ENCODE measurements at places on chromosomes 2 and 18. TPM values are rescaled to one million over a fixed set of nuclear protein-coding genes. Genes with fewer than 3 reads are reported as not detected.

DNA sequence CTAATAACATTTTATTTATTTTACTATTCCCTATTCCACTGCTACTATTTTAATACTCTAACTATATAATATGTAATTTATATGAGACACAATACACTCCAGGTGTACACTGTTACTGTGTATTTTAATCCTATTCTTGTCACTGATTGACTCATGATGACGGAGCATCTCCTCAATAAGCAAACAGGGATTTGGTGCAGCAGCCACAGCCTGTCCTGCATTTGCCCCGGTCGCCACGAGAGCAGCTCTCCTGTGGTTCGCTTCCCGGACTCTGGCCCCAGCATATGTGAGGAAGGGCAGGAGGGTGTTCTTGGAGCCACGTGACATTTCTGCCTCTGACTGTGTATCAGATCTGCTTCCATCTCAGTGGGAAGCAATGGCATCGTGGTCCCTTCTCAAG, 74.1 kb upstream of the PXDN start:
- DNase-seq = no peak

- DNase-seq = no peak
Observed at GRCh38 chr2:146161256-146161882, 1641.5 kb upstream of the ZEB2 start.

GRCh38 chr2:40628556-40628955, 176.7 kb upstream of the SLC8A1 start:
- no peak for DNase-seq

GRCh38 chr2:25246001-25246400, 77.6 kb upstream of the POMC start:
- no peak for DNase-seq

DNA sequence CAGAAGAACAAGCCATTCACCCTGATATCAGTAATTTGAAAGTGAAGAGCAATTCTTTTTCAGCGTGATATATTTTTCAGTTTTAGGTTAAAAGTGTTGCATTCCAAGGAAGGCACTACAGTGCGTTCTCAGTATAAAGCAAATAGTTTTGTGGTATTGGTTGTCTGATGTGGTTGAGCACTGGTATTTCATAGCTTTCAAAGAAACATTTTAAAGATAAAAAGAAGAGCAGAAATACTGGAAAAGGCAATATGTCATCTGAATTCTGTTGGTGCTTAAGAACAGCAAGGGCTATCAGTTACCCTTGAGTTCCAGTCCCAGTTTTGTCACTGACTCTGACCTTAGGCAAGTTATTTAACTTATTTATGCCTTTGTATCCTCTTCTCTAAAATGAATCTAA, 191.6 kb downstream of the BABAM2 start:
- DNase-seq = no peak

DNA sequence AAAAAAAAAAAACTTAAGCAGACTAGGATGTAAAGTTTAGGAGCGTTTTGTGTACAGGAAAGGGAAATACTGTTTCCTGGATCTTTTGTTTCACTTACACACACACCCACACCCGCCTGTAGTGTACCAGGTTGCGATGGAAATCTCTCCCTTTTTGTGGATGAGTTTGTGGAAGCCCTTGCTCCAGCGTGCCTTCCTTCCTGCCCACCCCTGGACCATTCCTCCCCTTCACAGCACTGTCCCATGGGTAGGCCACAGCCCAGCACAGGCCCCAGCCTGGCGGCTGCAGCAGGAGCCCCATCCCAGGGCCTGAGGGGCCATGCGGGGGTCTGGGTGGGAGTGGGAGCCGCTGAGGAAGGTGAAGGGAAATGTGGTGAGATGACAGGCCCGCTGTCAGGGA, 15.1 kb downstream of the MALL start:
- no peak for DNase-seq

GRCh38 chr2:240024766-240025165, 376 bp downstream of the NDUFA10 start:
- DNase-seq = peak; percentile 33

DNA sequence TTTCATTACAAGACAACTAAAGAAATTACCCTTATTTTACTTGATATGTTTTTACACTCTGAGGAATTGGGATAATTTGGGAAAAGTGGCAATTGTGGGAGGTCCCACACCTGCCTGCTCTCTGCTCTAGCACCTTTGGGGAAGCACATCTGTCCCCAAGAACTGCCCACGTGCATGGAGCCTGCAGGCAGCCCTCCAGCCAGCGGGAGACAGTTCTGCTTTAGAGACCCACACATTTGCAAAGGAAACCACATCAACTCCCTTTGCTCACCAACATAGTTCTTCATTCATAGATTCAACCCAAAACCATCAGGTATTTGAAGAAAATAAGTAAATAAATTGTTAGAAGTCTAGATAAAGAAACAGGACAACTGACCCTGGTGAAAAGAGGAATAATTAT, 239.9 kb upstream of the ID2 start:
- no peak for DNase-seq

GRCh38 chr2:235504441-235505180, 10.8 kb downstream of the AGAP1 start:
- no peak for DNase-seq

GRCh38 chr2:104849618-104850141, 4.2 kb upstream of the POU3F3 start:
- peak; percentile 67 for DNase-seq

GRCh38 chr2:203993560-203993959, 57.0 kb downstream of the ICOS start:
- no peak for DNase-seq

DNA sequence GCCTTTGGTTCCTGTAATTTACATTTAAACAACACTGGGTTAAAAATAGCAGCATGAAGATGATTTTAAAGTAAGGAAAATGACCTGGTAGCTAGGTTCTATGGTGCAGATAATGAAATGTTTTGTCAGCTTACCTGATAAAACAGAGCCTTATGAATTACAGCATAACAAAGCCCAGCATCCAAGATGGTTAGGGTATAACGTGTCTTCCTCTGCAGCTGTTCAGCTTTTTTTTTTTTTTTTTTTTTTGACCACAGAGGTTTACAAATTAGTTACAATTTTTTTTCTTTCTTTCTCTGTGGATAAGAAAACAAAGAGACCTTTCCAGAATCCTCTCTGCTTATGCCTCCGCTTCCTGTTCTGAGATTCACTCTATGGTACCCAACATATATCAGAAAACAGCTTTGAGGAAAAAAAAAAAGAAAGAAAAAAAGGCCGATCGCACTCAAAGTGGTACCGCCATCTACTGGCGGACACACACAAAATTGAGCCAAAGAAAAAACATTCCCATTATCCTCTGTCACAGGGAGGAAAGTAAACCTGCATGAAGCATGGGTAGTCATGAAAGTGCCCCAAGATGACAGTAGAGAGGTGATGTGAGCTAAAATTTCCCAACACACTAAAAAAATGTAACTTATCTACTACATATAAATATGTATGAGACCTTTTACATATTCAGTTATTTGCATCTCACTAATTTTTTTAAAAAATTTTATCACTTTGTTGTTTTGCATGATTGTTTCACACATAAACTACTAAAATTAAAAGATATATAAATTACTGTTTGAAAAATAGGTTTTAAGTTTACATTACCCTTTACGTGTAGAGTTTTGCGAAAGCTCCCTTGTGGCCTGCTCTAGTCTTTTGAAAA, at the start of gene SCN3A:
TSS of gene SCN3A (minus strand) at position 362 of the 871 bp plus-strand sequence. CDS start 27,656 bp downstream, outside the sequence.
- DNase-seq = peak; percentile 16

DNA sequence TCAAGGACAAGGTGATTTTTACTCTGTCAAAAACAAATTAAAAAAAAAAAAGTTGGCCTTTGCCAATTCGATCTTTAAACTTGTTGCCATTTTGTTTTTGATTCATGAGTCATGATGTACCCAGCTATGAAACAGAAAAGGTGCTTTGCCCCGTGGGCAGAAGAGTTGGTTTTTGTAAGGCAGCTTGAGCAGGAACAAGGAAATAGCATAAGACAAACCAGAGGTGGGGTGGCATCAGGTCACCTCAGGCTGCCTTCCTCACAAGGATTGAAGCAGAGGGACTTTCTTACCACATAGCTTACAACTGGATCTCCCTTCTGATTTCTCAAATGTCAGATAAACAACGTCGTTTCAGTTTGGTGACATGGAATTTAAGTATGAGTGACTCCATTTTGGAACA, 123.8 kb downstream of the ARL4C start:
- no peak for DNase-seq

GRCh38 chr2:138827426-138828054, 47.4 kb upstream of the NXPH2 start:
- peak; percentile 13 for DNase-seq

- DNase-seq = no peak
Observed at GRCh38 chr18:36514778-36515177, 217.3 kb downstream of the FHOD3 start.

DNA sequence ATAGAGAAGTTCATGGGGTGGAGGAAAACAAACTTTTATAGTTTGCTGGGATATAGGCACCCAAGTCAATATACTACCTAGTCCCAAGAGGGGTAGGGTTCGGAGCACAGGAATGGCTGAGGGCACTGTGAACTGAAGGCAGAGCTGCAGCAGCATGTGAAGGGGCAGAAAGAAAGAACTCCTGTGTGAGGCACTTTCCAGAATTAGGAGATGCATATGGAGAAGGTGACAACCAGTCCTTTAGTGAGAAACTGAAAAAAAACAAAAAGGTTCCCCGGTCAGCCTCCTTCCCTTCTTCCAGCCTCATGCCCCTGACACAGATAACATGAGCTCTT, 429.1 kb downstream of the DSC3 start:
- no peak for DNase-seq

DNA sequence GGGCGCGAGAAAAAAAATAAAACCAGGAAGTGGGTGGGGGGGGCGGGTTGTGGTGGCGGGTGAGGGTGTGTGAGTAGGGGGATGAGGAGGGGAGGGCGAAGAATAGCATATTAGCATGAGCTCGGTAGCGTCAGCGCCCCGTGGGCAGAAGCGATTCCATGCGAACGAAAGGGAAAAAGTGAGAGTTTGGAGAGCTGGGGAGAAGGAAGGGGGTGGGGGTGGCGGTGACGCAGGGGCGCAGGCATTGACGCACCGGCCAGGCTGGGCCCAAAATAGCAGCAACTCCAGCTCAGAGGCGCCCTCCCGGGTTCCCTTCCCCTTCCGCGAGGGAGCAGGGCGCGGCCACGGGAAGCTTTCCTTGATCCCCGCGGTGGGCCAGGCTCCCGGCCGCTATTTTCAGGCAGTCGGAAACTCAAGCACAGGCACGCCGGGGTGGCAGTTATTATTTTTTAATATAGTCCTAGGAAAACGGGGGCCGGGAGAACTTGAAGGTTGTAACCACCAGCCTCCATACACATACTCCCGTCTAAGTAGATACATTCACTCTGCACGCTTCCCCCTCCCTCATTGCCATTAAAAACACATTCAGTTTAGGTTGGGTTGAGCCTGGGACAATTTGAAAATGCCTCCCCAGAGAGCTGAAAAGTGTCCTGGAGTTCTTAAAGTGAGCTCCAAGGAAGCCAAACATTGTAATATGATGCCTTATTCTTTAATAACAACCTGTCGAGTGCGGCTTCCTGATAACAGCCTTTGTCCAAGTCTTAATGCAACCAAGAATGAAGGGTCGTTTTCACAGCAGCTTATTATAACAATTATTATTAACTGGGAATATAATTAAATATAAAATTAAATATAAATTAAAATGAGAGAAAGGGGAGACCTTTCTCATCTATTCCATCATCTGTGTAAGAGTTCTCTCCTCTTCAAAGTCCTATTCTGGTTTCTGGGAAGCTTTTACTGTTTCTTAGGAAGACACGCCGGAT, 2.3 kb upstream of the NR4A2 start:
- DNase-seq = peak; percentile 87

GRCh38 chr2:208620487-208620978, 213.9 kb downstream of the PTH2R start:
- DNase-seq = no peak

GRCh38 chr2:134660626-134661402, 58.0 kb downstream of the TMEM163 start:
- DNase-seq = no peak

DNA sequence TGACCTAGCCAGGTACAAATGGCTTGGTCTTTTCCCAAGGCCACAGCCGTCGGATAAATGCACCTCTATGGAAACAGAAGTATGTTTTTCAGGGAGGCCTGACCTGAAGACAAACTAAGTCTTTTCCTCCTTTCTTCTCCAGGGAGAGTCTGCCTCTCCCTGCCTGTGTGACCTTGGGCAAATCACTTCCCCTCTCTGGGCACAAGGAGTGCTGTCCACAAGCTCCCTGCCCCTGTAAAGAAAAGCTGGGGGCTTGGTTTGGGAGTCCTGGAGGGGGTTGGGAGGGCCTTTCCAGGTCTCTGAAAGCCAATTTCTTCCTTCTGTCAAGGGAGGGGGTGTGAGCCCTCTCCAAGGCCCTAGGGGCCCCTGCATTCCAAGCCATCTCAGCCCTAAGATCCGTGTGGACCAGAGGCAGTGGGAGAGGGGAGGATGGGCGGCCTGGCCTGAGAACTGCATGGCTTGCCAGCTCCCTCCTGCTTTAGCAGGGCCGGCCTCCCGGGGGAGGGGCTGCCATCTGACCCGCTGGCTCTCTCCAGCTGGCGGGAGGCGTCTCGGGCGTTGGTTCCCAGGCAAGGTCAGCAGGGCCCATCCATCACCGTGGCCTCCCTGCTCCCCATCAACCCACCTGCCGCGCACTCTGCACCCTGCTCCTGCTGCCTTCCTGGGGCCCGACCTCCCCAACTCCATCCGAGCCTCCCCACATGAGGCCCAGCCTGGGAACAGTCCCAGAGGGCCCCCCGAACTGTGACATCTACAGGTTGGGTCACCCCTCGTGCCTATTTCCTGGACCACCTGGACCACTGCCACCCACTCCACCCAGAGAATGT, 61.4 kb downstream of the SMAD7 start:
- no peak for DNase-seq

- peak; percentile 7 for DNase-seq
Observed at GRCh38 chr2:138787053-138787666, 7.0 kb upstream of the NXPH2 start.

DNA sequence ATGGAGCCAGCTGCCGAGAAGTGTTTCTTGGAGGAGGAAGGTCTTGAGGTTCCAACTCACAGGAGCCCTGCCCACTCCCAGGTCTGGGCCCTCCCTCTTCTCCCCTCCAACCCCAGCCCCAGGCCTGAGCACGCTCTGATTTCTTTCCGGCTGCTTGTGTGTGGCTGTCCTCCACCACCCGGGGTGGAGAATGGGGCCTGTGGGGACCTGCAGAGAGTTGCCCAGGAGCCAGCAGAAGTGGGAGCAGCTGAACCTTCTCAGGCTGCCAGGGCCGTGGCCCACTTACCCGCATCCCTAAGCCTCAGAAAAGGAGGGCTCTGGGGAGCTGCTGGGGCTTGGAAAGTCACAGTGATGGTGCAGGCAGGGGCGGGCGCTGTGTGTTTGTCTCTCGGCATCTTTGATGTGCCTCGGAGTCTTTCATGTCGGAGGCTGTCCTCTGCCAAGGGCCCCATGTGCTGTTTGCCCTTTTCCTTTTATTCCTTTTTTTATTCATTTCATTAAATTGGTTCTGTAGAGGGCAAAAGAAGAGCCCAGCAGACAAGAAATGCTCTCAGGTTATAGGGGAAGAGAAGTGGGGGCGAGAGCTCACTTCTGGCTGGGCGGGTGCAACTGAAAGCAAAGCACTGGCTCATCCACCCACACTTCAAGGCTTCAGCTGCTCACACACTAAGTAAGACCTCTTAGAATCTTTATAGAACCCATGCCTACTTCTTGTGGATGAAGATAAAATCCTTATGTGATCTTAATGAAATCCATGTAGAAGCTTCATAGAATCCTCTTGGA, 52.5 kb downstream of the SDC1 start:
- DNase-seq = no peak

- DNase-seq = no peak
Observed at GRCh38 chr18:46028536-46028891, 43.5 kb downstream of the PSTPIP2 start.

The GPR39 gene
- total RNA-seq = 0.04 TPM

The UGT1A10 gene
- not detected for total RNA-seq

The NDC80 gene
- 57.0 TPM for total RNA-seq

The TGFA gene
- total RNA-seq = not detected

The DSC1 gene
- not detected for total RNA-seq

The FAM237A gene
- not detected for total RNA-seq

The ASB18 gene
- total RNA-seq = not detected

The GPR155 gene
- 0.11 TPM for total RNA-seq

The CCDC68 gene
- 1.3 TPM for total RNA-seq

Measured in K562 (cell line).